ENCODE measurements at places on chromosomes 3 and 15.

GRCh38 chr15:78265752-78266224, 1.4 kb downstream of the DNAJA4 start:
- peak; percentile 84 for DNase-seq

- no peak for DNase-seq
Measured at GRCh38 chr3:80785475-80785874, 976.0 kb downstream of the GBE1 start.

GRCh38 chr3:171614318-171614921, 154.2 kb upstream of the TNIK start:
- peak; percentile 24 for DNase-seq

DNA sequence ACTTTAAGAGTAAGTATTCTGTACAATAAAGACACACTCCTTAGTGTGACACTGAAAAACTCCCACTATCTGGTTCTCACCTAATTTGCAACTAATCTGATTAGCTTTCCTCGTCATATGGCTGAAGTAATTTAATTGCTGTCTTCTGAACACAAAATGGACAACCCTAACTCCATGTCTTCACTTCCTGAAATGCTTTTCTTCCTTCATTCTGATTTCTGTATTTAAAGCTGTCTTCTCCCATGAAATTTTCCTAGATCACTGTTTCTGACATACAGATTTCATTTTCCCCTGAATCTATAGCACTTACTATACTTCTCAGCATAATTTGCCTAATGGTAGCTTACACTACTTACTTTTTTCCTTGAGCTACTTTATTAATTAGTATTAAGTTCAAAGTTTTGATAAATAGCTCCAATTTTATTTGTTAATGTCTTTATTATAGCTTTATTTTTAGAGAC, 6.3 kb downstream of the CCPG1 start:
- DNase-seq = no peak

GRCh38 chr15:90231028-90232017, 2.4 kb downstream of the CIB1 start:
- DNase-seq = peak; percentile 21

GRCh38 chr3:127428344-127428997, 140.6 kb upstream of the PRR20G start:
- DNase-seq = peak; percentile 51

All from muscle of leg (tissue), 16 donors.